ENCODE measurements at places on chromosomes 7 and 10.

GRCh38 chr10:132408367-132408781, 11.4 kb downstream of the PWWP2B start:
- DNase-seq: no peak

GRCh38 chr7:8040768-8041369, 72.3 kb downstream of the GLCCI1 start:
- DNase-seq: no peak

GRCh38 chr7:26858735-26859134, 5.7 kb downstream of the SKAP2 start:
- no peak for DNase-seq

GRCh38 chr10:116014871-116015582, 258.0 kb downstream of the GFRA1 start:
- no peak for DNase-seq

- DNase-seq: no peak
Observed at GRCh38 chr10:61542596-61542995, 89.4 kb upstream of the TMEM26 start.

DNA sequence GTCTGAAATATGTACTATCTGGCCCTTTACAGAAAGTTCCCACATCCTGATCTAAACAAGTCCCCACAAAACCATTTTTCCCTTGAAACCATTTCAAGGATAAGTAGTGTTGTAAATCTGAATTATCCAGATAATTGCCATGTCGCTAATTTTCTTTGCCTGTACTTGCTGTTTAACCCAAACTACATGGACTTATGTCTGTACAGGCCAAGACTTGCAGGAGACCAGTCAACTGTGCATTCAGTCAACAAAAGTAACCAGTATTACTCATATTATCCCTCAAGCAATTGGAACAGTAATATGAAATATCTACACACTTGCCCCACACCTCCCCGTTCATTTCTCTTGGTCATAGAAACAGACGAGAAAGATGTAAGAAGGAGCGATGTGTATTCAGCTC, 347.8 kb upstream of the NFE2L3 start:
- DNase-seq: no peak

DNA sequence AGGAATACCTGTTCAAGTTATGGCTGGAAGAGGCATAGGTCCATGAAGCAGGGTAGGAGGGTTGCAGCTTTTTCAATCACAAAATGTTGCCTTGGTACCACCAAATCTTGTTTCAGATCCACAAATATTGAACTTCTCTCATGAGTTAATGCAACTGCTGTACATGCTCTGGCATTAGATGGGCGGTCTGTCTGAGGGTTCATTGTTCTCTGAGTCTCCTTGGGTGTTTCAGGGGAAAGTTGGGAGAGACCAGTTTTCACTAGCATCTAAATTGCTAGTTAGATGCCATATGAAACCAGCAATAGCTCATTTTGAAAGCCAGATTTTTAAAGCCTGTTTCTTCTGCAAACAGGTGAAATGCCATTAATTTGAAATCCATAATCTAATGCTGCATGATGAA, 27.8 kb upstream of the ELMO1 start:
- DNase-seq: no peak

DNA sequence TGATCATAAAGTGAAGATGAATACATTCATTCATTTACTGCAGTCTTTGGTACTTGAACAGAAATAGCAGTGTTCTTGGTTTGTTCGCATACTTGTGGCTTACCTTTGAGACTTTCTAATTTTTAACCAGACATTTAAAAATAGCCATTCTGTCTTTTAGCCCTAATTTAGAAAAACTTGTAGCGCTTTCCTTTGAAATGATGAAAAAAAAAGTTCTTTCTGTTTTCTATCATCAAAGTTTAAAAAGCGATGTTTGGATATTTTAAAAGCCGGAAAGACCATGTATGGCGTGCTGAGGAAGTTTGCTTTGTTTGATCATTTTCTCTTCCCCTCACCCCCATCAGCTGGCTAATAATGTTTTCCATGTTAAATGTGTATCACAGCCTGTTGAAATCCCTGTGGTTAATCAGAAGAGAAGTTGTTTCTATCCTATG, 116.3 kb downstream of the CUX1 start:
- DNase-seq: no peak

DNA sequence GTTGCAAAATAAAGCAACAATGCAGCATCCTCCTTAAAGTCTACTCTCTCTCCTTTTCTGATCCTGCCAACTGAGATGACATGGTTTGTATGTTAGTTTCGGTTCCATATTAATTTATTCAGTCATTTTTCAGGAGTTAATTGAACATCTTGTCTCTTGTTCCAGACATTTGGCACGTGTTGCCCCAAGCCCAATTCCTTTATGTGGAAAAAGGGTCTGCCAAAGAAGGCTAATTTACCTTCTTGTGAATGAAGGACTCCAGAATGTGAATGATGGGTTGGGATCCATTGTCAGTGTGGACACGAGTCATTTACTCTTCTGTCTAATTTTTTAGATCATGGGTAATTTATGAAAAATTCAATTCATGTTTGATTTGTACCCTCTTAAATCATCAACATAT, 350.9 kb upstream of the LRGUK start:
- no peak for DNase-seq

DNA sequence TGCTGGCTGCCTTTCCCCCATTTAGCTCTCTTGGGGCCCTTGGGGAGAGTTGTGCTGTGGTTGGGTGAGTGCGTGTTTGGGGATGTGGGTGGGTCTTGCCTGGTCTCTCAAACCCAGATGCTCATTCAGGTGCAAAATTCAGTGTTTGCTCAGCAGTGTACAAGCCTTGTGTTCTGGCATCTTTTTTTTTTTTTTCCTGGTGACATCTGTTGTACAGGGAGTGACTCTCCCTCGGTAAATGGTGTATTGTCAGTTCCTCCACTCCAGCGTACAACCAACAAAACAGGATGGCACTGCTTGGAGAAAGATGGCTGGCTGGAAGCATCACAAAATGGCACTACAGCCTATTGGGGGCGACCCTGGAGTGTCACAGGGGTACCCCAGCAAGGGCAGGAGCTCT, 75.5 kb downstream of the LRMDA start:
- DNase-seq: no peak

DNA sequence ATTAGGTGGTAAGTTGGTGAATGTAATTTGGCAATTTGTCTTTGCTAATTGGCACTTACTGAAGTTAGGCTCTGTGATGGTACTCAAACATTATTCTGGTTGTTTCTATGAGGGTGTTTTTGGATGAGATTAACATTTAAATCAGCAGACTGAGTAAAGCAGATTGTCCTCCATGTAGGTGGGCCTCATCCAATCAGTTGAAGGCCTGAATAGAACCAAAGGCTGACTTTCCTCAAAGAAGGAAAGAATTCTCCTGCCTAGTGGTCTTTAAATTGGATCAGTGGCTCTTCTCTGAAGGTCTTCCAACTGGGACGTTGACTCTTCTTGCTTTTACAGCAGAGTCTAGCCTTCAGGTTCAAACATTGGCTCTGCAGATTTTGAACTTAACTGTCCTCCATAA, 278.3 kb downstream of the KIF20B start:
- DNase-seq: no peak

- DNase-seq: no peak
Observed at GRCh38 chr10:89032141-89032891, 41.7 kb downstream of the FAS start.

DNA sequence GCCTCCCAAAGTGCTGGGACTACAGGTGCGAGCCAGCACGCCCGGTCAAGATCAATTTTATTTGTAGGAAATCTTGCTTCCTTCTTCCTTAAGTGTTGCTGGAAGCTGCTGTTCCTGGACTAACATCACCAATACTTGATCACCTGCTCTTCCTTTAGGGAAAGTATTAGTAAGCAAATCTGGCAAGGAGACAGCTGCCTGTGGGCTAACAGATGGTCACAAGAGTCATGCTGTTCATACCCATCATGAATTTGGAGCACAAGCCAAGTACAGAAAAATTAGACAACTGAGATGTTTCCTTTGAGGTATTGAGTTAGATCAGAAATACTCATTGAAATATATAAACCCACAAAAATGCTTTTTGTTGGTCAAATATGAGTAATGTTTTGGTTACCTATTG, 27.9 kb downstream of the BAIAP2L1 start:
- no peak for DNase-seq

DNA sequence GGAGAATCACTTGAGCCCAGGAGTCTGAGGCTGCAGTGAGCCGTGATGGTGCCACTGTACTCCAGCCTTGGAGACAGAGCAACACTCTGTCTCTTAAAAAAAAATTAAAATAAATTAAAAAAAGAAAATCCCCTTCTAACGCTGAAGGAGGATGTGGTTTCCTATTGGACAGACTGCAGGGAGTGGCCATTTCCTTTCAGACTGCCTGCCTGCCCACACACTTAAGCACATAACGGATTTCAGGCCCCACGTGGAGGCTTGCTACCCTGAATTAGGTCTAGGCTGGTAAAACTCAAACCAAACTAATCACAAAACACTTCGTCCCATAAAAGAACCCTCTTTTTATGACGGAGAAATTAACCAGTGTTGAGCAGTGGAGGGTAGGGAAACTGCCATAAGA, 34.0 kb downstream of the GATA3 start:
- DNase-seq: no peak

DNA sequence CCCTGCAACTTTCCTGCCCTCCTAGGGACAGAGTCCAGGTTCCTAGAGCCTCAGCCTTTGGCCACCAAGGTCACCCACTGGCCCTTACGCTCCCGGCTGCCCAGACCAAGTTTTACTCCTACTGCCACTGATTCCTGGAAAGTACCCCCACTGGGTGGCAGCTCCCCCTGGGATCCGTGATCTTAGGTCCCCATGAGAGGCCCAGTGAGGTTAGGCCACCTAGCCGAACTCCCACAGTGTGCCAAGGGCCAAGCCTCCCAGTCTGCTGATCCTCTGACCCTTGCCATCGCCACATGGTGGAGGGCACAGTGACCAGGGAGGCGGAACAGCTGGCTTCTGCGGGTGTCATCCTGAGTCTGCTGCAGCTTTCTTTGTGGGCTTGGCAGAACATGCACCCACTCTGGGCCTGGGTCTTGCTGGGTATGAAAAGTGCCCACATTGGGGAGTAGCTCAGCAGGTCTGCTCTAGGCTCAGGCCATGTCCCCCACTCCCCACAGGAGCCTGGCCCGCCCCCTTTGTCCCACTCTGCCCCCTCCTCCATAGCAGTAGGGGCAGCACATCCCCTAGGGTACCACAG, 40.5 kb upstream of the PPIF start:
- DNase-seq: no peak

- DNase-seq: no peak
Observed at GRCh38 chr7:84612981-84613681, 418.5 kb upstream of the SEMA3A start.

DNA sequence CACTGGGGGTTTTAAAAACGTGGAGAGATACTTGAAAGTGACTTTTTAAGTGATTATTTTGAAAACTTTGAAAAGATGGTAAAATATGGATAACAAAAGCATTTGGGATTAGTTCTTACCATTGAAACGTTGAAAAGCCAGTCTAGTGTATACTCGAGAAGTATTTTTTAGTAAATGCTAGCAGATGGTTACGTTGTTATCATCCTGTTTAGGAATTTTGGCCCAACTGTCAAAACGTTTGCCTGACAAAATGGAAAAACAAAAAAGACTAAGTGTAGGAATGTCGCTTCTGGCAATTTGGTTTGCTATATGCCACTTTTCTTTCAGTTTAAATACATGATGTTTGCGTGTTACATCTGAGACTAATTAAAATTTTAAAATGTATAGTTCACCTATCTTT, 1.2 kb downstream of the RBM33 start:
- no peak for DNase-seq

DNA sequence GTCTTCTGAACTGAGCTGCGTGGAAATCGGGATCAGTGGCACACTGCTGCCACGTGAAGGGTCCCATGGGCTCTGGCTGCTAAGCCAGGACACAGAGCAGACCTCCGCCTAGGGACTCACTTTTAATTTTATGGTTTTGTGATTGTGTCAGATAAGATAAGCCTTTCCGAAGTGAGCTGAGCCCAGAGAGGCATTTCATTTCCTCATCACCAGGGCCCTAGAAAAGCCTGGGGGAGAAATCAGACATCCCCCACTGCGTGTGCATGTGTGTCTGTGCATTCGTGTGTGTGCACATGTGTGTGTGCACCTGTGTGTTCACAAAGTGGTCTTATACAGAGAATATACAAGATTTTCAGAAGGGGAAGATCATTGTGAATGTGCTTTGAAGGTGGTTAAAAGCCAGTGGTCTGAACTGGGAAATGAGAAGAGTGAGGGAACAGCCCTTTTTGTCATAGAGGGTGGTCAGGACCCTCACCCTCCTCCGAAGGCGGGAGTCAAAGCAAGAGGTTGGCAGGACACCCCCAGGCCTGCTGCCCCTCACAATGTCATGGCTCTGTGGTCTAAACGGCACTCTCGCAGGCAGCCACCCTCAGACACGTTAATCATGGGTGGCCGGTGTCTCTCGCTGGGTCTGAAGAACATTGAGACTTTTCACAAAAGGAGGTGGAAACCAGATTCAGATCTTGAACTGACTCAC, 176.1 kb upstream of the PFKP start:
- no peak for DNase-seq

DNA sequence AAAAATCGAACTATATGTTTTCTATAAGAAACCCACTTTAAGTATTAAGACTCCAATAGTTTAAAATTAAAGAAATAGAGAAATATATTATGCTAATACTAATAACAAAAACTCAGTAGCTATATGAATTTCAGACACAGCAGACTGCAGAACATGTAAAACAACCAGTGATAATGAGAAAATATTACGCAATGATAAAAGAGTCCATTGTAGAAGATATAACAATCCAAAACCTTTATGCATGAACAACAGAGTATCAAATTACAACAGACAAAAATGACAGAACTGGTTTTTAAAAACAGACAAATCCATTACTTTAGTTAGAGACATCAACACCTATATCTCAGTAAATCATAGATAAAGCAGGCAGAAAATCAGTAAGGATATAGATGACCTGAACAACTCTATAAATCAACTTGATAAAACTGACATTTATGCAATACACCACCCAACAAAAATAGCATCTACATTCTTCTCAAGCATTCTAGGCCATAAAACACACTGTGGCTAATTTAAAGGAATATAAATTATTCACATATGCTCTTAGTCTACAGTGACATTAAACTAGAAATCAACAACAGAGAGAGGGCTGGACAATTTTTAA, 669.5 kb upstream of the GHITM start:
- DNase-seq: no peak

DNA sequence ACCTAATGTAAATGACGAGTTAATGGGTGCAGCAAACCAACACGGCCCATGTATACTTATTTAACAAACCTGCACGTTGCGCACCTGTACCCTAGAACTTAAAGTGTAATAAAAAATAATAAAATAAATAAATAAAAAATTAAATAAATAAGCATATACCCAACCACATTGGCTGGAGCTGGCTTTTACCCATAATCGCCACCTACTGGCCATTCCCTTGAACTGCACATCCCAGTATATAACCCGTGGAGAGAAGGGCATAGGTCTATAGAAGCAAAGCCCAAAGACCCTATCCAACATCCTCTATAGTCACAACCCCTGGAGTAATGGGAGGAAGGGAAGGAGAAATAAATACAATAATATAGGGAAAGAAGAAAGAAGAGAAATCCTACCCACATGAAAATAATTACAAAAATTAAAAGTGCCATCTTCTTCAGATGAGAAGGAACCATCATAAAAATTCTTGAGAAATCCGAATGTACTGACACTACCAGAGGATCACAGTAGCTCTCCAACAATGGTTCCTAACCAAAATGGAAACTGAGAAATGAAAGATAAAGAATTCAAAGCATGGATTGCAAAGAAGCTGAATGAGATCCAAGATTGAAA, 65.6 kb downstream of the TWIST1 start:
- no peak for DNase-seq

GRCh38 chr7:15015545-15016314, 113.2 kb upstream of the DGKB start:
- peak; percentile 47 for DNase-seq

- DNase-seq: no peak
Observed at GRCh38 chr7:131511774-131512535, 44.5 kb downstream of the PODXL start.

All from ureter (tissue), 1 donor.